ENCODE measurements at places on chromosomes 1 and 21. TPM values are rescaled to one million over a fixed set of nuclear protein-coding genes. Genes with fewer than 3 reads are reported as not detected.
A peak's percentile ranks its signal among the peaks of the same experiment; 100 is the strongest.

DNA sequence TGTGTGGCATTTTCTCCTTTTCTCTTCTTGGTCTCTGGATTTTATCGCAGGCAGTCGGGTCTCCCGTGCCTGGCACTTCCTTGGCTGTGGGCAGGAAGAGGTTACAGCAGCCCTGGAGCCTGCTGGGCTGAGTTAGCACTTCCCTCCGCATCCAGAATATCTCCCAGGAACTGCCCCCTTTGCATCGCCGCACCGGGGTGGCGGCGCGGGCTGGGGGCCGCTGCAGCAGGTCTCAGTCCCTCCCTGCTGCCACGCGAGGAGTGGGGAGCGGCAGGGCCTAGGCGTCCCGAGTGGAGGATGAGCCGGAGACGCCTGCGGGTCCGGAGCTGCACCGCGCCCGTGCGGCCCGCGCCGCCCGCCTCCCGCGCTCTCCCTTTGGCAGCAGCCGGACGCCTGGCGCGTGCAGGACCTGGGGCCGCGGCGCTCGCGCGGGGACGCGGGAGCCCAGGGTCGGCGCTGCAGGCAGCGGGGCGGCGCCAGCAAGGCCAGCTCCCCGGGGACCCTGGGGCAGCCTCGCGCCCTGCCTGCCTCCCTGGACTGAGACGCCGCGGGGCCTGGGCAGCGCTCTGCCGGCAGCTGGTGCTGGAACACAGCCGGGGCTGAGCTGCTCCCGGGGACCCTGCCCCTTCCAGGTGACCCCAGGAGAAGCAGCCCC lies 192.8 kb downstream of the PRDM2 start:
- no peaks in the 10 kb centered on the region for H3K36me3 ChIP-seq
- DNase-seq = peak; percentile 43
- H3K27me3 ChIP-seq = peaks cover 4% of the 10 kb centered on the region
- no peak overlapping the region for H3K27ac ChIP-seq

DNA sequence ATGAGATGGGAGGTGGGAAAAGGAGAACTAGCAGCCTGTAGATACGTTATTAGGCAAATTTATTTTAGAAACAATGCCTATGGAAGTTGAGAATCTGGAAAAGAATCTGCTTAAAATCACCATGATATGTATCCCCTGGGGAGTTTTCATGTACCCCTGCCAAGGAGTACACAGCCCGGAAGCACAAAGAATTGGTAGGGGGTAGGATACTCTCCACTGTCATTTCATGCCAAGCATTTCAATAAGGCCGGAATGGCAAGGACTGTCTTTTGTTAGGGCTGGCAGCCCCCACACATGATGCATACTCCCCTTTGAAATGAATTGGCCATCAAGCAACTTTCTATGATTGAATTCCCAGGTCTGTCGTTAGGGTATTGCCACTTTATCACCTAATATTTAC lies 111.5 kb upstream of the APP start:
- H3K4me3 ChIP-seq = no peak overlapping the region
- H3K36me3 ChIP-seq = no peaks in the 10 kb centered on the region
- no peaks in the 10 kb centered on the region for H3K4me1 ChIP-seq
- no peak for DNase-seq
- H3K27me3 ChIP-seq = no peaks in the 10 kb centered on the region

DNA sequence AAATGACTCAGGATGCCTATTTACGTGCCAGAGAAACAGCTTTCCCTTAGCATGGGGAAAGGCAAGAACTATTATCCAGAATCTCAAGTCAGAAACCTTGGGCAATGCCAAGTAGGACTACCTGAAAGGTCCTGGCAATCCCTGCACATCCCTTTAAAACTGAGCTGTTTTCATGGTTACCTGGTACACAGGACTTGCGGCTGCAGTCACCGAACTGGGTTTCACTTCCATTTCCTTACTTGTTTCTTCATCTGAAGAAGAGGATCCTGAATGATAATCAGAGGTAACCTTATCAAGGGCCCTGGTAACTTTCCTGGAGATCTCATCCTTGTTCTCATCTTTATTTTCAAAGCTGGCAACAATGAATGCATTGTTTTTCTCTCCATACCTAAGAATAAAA lies 14.3 kb downstream of the BTG3 start:
- DNase-seq = no peak
- H3K36me3 ChIP-seq = peaks cover 4% of the 10 kb centered on the region
- no peak overlapping the region for H3K4me3 ChIP-seq
- H3K4me1 ChIP-seq = no peaks in the 10 kb centered on the region
- no peaks in the 10 kb centered on the region for H3K27me3 ChIP-seq

DNA sequence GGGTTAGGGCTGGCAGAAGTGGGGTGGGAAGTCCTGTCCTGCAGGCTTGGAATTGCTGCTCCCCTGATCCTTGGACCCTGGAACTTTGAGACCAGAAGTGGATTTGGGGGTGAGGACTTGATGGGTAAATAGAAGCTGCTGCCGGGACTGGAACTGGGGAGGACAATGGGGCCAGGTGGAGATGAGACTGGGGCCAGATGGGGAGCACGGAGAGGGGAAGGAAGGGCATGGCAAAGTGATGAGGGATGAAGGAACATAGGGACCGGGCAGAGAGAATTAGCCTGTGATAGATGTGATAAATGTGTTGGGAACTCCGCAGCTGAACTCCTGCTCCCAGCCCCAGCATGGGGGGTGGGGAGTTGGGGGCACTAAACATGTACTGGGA lies 637 bp downstream of the NHLH1 start:
- no peak overlapping the region for H3K4me3 ChIP-seq
- H3K27ac ChIP-seq = no peak overlapping the region
- no peak for DNase-seq
- no peaks in the 10 kb centered on the region for H3K36me3 ChIP-seq

- H3K4me3 ChIP-seq = no peak overlapping the region
These were observed 49.0 kb downstream of the ARHGEF16 start for GRCh38 chr1:3503525-3503886.

PLPPR5 gene
- 0.05 TPM for polyA plus RNA-seq

GRCh38 chr21:46294647-46295176 lies 8.6 kb downstream of the YBEY start:
- no peaks in the 10 kb centered on the region for H3K27me3 ChIP-seq
- peaks cover 3% of the 10 kb centered on the region for H3K36me3 ChIP-seq
- H3K27ac ChIP-seq = peak overlapping the region; percentile 42
- H3K4me1 ChIP-seq = peaks cover 2% of the 10 kb centered on the region

GRCh38 chr21:29151931-29152330 lies 21.5 kb downstream of the MAP3K7CL start:
- peak; percentile 95 for DNase-seq
- no peak overlapping the region for H3K27ac ChIP-seq
- peaks cover 34% of the 10 kb centered on the region for H3K27me3 ChIP-seq
- peaks cover 39% of the 10 kb centered on the region for H3K4me1 ChIP-seq

CELA2B gene
- polyA plus RNA-seq = not detected

TMPRSS15 gene
- not detected for polyA plus RNA-seq
